B cell (primary cell): ENCODE measurements at places on chromosomes 16 and 17. TPM values are rescaled to one million over a fixed set of nuclear protein-coding genes. Genes with fewer than 3 reads are reported as not detected.

The KCNJ16 gene
- total RNA-seq, result not detected in 2 replicates

The LGALS9 gene
- total RNA-seq, result 65.9 and 68.1 TPM in 2 replicates

The HYDIN gene
- 0.10 TPM in 1 of 2 replicates, not detected in the other for total RNA-seq

The SPIRE2 gene
- 2.0 and 2.7 TPM in 2 replicates for total RNA-seq

DNA sequence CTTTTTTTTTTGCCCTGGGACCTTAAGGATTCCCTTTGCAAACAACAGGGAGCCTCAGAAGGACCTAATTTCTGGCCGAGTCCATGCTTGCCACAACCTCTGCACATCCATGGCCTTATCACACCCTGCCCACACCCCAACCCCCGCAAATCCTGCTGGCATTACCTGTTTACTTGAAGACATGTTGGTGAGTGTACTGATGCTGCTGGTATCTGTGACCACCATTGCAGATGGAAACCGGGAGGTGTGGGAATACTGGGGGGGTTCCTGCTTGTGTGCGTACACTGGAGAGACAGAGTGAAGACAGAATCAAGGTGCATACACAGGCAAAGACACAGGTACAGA is 46.0 kb downstream of the HNF1B start:
- H3K36me3 ChIP-seq, result no peaks in the 10 kb centered on the region
- no peaks in the 10 kb centered on the region for H3K4me1 ChIP-seq
- no peaks in the 10 kb centered on the region for H3K27me3 ChIP-seq
- no peak overlapping the region for H3K27ac ChIP-seq
- no peak overlapping the region for H3K4me3 ChIP-seq
- no peak for DNase-seq

- no peaks in the 10 kb centered on the region for H3K36me3 ChIP-seq
- H3K4me1 ChIP-seq, result no peaks in the 10 kb centered on the region
- no peak for DNase-seq
- H3K27ac ChIP-seq, result no peak overlapping the region
- no peaks in the 10 kb centered on the region for H3K27me3 ChIP-seq
Measured at GRCh38 chr16:55152875-55153390, 171.1 kb upstream of the IRX6 start.

DNA sequence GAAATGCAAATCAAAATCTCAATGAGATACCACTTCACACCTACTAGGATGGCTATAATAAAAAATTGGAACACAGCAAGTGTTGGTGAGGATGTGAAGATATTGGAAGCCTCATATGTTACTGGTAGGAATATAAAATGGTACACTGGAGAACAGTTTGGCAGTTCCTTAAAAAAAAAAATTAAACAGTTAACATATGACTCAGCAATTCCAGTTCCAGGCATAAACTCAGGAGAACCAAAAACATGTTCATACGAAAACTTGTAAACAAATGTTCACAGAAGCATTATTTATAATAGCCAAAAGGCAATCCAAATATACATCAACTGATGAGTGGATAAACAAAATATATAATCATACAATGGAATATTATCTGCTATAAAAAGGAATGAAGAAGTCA is 28.2 kb downstream of the ZNF652 start:
- DNase-seq, result no peak
- peaks cover 11% of the 10 kb centered on the region for H3K4me1 ChIP-seq
- no peaks in the 10 kb centered on the region for H3K36me3 ChIP-seq
- no peak overlapping the region for H3K27ac ChIP-seq
- no peak overlapping the region for H3K4me3 ChIP-seq

DNA sequence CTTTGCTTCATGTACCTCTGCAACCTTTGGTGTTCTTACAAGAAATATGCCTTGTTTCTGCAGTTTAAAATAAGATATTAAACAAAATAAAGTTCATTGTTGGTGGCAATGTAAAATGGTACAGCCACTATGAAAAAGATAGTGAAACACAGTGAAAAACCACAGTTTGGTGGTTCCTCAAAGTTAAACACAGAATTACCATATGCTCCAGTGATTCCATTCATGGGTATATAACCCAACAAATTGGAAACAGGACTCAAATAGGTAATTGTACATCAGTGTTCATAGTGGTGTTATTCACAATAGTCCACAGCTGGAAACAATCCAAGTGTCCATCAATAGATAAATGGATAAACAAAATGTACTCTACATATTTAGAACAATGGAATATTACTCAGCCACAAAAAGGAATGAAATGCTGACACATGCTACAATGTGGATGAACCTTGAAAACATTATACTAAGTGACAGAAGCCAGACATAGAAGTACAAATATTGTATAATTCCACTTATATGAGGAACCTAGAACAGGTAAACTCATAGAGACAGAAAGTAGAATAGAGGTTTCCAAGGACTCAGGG is 49.2 kb downstream of the CUEDC1 start:
- H3K27me3 ChIP-seq, result no peaks in the 10 kb centered on the region
- DNase-seq, result peak; percentile 24
- H3K4me3 ChIP-seq, result no peak overlapping the region
- H3K27ac ChIP-seq, result no peak overlapping the region
- peaks cover 32% of the 10 kb centered on the region for H3K4me1 ChIP-seq

DNA sequence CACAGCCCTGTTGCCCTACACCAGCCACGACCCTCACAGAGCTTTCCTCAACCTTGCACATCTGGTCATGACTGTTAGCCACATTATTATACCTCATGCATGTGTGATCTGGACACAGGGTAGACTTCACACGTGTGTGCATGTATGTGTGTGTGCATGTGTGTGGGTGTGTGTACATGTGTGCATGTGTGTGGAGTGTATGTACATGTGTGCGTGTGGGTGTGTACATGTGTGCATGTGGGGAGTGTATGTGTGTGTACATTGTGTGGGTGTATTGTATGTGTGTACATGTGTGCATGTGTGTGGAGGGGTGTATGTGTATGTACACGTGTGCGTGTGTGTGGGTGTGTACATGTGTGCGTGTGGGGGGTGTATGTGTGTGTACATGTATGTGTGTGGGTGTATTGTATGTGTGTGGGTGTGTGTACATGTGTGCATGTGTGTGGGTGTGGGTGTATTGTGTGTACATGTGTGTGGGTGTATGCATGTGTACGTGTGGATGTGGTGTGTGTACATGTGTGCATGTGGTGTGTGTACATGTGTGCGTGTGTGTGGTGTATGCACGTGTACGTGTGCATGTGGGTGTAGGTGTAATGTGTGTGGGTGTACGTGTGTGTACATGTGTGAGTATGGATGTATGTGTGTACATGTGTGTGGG is 130.2 kb downstream of the C16orf95 start:
- H3K27me3 ChIP-seq, result no peaks in the 10 kb centered on the region
- no peaks in the 10 kb centered on the region for H3K36me3 ChIP-seq
- H3K4me1 ChIP-seq, result no peaks in the 10 kb centered on the region
- DNase-seq, result no peak
- H3K4me3 ChIP-seq, result no peak overlapping the region
- H3K27ac ChIP-seq, result no peak overlapping the region

DNA sequence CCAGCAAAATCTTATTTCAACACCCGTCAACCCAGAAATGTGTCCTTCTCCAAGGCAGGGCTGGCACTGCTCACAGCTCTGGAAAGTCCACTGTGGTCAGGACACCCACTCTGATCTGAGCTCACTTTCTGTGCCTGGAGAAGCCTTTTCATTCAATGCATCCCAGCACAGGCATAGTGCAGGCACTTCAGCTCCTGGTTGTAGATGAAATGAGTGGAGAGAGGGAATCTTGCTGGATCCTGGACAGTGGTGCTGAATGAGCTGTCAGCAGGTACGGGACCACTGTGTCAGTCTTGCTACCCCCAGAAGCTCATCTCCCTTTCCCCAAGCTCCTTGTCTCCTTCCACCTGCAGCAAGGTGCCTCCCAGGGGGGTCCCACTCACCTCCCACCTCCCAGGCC is 86.1 kb upstream of the SALL1 start:
- no peaks in the 10 kb centered on the region for H3K27me3 ChIP-seq
- no peaks in the 10 kb centered on the region for H3K4me1 ChIP-seq
- H3K36me3 ChIP-seq, result no peaks in the 10 kb centered on the region

GRCh38 chr16:11004351-11004750 is 60.0 kb downstream of the CLEC16A start:
- peaks cover 51% of the 10 kb centered on the region for H3K36me3 ChIP-seq
- no peak for DNase-seq
- H3K4me1 ChIP-seq, result no peaks in the 10 kb centered on the region
- H3K27ac ChIP-seq, result no peak overlapping the region

GRCh38 chr17:64781810-64782555 is 119.9 kb upstream of the SMURF2 start:
- DNase-seq, result peak; percentile 30
- no peak overlapping the region for H3K4me3 ChIP-seq
- H3K4me1 ChIP-seq, result peaks cover 37% of the 10 kb centered on the region
- H3K27me3 ChIP-seq, result no peaks in the 10 kb centered on the region
